ENCODE measurements at places on chromosomes 3 and 15.

DNA sequence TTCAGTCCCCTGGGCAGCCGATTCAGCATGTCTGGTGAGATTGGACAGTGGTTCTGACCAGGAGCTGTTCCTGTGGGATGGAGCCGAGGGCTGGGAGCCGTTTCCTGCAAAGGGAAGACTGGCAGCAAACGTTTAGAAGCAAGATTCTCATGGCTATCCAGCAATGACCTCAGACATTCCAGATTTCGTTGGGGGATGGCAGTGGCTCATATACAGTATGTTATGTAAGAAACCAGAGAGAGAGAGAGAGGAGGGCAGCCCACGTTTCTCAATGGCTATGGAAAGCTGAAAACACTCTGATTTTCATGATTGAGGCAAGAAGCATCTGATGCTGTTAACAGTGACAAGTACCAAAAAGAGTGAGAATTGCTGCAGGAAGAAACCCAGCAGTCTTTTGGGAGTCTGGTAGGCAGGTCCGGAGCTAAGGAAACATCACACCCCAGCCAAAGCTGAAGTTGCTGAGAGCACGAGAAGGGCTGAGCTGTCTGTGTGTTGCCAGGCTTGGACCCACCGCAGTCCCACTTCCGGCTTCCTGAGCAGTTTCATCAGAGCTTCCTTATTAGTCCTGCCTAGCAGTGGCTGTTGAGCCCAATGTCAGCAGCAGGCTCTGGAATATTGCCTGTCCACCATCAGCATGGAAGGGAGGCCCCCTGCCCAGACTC, 25.6 kb upstream of the VPS8 start:
- DNase-seq, result no peak

DNA sequence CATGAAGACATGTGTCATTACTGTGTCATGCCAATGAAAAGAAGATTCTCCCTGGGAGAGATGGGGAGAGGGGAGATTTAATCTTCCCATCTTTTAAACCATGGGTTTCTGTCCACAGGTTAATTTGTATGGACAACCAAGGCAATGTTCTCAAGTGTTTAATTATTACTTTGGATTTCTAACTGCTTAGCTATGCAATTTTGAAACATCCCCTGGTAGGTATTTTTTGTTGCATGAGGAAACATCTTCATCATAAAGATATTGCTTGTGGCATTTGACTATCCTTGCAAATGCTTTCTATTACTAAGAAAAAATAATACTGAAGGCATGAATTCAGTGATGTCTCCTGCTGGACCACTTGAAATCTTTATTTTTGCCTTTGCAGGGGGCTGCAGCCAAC, 326.6 kb upstream of the TPM1 start:
- DNase-seq, result no peak

- no peak for DNase-seq
Observed at GRCh38 chr3:154060238-154061000, 60.8 kb upstream of the ARHGEF26 start.

- DNase-seq, result no peak
Observed at GRCh38 chr3:185711255-185711870, 113.5 kb downstream of the IGF2BP2 start.

- DNase-seq, result no peak
Observed at GRCh38 chr15:59699810-59700431, 10.8 kb upstream of the BNIP2 start.

DNA sequence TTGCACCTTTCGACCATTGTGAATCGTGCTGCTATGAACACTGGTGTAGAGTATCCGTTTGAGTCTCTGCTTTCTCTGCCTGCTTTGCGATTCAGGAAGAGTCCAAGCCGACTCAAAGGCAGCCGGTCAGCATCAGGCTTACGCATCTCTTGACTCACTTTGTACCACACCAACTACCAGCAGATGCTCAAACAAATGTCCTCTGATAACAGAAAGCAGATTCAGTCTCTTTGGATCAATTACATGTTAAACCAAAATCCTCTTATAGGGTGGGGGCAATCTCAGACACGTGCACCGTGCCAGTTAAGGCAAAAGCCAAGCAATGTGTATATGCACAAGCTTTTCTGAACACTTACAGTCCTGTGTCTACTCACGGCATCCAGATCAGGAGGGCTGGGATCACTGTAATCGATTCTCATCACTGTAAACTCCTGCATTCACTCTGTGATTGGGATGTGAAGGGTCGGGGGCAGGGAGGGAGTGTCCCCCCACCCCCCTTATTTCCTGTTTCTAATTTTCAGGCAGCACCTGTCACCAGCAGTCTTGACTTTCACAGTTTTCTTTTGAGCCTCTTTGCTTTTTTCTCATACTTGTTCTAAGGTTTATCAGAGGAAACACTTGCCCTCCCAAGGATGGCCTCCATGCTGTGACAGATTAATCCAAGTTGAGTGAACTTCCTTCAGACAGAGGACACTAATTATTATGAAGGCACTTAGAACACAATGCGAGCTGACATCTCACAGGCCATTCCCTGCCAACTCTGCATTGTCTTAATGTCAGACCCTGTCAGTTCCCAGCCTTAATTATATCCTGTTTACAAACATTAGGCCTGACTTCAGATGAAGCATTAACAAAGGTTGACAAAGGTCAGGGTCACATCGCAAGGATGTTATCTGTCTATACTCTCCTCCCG, 153.5 kb downstream of the MECOM start:
- no peak for DNase-seq

DNA sequence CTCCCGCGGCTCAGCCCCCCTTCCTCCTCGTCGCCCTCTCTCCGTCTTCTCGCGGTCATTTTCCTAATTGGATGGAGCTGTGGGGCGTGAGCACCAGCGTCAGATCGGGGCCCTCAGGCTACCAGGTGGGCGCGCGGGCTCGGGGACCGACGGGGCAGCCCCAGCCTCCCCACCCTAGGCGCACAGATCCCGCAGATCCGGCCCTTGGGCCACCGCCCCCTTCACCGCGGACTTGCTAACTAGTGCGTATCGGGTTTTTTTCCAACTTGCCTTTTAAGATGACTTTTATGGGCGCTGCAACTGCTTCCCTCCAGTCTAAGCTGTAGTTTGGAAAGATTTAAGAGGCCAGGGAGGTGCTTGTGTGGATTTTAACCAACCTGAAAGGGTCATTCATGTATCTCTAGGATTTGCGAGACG, 1.3 kb downstream of the ZNF710 start:
- DNase-seq, result no peak

DNA sequence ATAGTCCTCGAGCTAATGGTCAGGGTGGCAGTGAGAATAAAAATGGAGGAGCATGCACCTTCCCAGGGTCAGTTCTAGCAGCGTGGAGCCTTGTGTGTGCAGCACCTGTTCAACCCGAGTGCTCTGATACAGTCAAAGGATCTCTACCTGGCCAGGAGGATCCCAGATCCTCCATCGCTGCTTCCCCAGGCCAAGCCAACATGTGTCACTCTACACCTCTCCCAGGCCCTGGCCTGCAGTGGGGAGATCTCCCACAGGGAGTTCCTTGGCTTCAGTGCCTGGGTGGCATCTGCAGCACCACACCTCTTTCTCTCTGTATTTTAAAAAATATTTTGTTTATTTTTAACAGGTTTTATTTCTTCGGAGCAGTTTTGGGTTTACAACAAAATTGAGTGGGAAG, 414.8 kb upstream of the C2CD4B start:
- no peak for DNase-seq

- DNase-seq, result no peak
Observed at GRCh38 chr3:30524357-30525040, 81.9 kb upstream of the TGFBR2 start.

- DNase-seq, result no peak
Observed at GRCh38 chr3:113685124-113685523, 11.3 kb downstream of the USF3 start.

DNA sequence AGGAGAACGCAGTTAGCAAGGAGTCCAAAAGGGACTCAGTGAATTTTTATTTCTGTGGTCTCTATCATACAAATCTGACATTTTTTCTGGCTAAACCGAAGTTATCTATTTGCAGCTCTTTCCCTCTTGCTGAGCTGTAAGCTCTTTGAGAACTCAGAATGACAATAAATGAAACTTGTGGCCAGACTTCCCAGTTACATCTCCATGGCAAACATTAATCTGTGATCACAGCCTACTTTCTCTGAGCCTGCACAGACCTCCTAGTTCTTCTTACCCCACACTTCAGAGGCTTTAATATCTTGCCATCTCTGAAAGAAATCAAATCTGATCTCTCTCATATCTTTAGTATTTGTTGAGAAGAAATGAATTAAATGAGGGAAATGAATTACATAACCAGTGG, 58.0 kb downstream of the PLD1 start:
- no peak for DNase-seq

GRCh38 chr3:131560795-131561194, 58.0 kb upstream of the MRPL3 start:
- no peak for DNase-seq

- DNase-seq, result no peak
Observed at GRCh38 chr3:55122312-55122711, 194.5 kb upstream of the LRTM1 start.
